ENCODE measurements at places on chromosomes 6 and 20.

DNA sequence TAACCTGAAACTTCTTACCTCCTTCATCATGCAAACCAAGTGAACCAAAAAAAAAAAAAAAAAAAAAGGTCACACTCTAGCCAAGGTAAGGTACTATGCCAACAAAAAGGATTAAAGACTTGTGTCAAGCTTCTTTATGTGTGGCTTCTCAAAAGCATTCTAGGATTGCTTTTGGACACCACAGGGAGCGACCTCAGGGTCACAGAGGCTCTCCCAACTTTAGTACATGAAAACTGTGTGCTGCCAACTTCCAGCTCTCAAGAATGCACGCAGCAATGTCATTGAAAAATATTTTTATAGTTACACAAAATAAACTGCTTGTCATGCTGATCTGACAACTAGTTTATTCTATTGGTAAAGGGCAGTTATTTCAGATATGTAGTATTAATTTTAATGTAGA, 243.8 kb downstream of the PLCB1 start:
- no peak for DNase-seq

- no peak for DNase-seq
These were observed at the start of gene UNC93A for GRCh38 chr6:167290786-167291622. Gene UNC93A, plus strand, starts transcription at chr6:167291315. Its CDS starts 175 bp downstream, at chr6:167291490.

DNA sequence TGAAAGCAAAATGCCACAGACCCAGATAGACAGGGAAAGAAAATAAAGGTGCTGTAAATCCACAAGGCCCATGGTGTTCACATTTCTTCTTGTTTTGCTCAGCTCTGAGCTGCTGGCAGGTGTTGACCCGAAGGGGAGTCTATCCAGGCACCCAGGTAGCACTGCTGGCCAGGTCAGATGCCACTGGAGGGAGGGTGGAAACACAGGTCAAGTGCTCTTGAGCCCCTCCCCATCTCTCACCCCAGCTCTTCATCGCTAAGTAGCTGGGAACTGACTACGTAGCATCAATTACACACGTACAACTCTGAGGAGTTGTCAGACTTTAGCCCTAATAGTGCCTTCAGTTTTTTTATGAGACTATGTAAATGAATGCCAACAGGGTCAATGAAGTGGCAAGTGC, 287.8 kb upstream of the QKI start:
- no peak for DNase-seq

DNA sequence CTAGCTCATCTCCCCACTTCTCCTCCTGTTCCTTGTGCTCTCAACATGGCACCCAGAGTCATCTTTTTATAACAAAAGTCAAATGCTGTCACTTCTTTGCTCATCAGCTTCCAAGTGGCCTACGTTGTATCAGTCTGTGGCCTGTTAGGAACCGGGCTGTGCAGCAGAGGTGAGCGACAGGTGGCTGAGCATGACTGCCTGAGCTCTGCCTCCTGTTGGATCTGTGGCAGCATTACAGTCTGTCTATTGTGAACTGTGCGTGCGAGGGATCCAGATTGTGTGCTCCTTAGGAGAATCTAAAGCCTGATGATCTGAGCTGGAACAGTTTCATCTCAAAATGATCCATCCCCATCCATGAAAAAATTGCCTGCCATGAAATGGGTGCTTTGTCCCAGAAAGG, 129.6 kb downstream of the FNDC1 start:
- DNase-seq, result no peak

Data from AG08396 (cell line).